Heart left ventricle (tissue), 16 donors: ENCODE measurements at places on chromosomes 16 and 17. TPM values are rescaled to one million over a fixed set of nuclear protein-coding genes. Genes with fewer than 3 reads are reported as not detected.

The PYDC1 gene
- not detected for polyA plus RNA-seq

The MT1H gene
- polyA plus RNA-seq, result not detected

The TNFRSF17 gene
- polyA plus RNA-seq, result not detected

GRCh38 chr17:45577571-45578279 lies 87.2 kb upstream of the PLEKHM1 start:
- peaks cover 5% of the 10 kb centered on the region for H3K4me1 ChIP-seq
- H3K27ac ChIP-seq, result no peak overlapping the region
- H3K4me3 ChIP-seq, result no peak overlapping the region
- DNase-seq, result no peak
- H3K27me3 ChIP-seq, result no peaks in the 10 kb centered on the region

DNA sequence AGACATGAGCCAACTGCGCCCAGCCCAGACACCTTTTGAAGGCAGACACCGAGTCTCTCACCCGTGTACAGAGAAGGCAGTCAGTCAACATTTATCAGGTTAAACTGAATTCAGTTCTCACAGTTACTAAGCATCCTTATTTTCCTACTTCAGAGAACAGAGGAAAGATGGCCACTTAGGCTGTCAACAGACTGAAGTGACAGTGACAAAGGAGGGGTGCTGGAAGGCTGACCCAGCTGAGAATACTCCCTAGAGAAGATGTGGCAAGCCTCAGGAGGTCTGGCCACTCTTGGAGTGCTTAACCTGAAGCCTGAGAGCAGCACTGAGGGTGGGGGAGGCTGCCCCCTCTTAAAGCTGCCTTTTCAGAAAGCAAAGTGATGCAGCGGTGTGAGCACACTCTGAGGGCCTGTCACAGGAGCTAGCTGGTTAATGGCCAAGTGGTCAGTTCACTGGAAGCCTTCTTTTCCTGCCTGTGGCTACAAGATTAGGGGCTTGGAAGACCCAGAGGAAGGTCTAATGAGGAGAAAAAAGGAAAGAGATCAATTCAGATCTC lies 51.0 kb upstream of the SREBF1 start:
- DNase-seq, result no peak
- no peaks in the 10 kb centered on the region for H3K27me3 ChIP-seq
- no peak overlapping the region for H3K4me3 ChIP-seq
- H3K27ac ChIP-seq, result no peak overlapping the region
- H3K36me3 ChIP-seq, result no peaks in the 10 kb centered on the region
- H3K4me1 ChIP-seq, result peaks cover 20% of the 10 kb centered on the region

The FBXL16 gene
- polyA plus RNA-seq, result 0.03 TPM

GRCh38 chr16:30000735-30001631 lies 4.9 kb downstream of the INO80E start:
- H3K27me3 ChIP-seq, result no peaks in the 10 kb centered on the region
- H3K4me1 ChIP-seq, result peaks cover 16% of the 10 kb centered on the region
- peaks cover 18% of the 10 kb centered on the region for H3K36me3 ChIP-seq
- no peak overlapping the region for H3K4me3 ChIP-seq
- no peak overlapping the region for H3K27ac ChIP-seq

DNA sequence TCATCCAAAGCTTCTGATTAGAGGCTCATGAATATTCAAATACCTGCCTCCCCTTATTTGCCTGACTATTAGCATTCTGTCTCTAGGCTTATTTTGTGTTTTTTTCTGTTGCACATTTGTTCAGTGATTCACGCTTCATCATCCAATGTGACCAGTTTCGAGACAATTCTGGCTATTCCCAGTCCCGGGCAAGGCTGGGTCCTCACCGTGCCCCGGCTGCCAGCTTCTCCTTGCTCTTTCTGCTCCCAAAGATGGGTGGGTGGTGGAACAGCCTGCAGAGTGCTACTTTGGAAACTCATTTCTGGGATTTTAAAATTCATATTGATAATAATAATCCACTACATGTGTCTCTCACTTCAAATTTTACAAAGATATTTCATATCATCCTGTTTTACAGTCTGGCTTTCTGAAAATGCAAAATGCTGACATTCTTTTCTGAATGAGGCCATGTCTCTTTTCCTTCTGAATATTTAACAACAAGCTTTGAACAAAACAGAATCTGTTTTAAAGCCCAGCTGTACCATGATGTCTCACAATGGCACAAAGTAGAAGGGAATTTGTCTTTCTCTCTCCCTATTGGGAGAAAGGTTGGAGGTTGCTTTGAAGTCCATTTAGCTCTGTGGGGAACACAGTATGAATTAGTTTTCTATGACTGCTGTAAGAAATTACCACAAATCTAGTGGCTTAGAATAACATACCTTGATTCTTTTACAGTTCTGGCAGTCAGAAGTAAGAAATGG lies 116.9 kb upstream of the CDH13 start:
- no peaks in the 10 kb centered on the region for H3K27me3 ChIP-seq
- DNase-seq, result no peak
- H3K36me3 ChIP-seq, result no peaks in the 10 kb centered on the region
- H3K4me1 ChIP-seq, result no peaks in the 10 kb centered on the region
- no peak overlapping the region for H3K27ac ChIP-seq

DNA sequence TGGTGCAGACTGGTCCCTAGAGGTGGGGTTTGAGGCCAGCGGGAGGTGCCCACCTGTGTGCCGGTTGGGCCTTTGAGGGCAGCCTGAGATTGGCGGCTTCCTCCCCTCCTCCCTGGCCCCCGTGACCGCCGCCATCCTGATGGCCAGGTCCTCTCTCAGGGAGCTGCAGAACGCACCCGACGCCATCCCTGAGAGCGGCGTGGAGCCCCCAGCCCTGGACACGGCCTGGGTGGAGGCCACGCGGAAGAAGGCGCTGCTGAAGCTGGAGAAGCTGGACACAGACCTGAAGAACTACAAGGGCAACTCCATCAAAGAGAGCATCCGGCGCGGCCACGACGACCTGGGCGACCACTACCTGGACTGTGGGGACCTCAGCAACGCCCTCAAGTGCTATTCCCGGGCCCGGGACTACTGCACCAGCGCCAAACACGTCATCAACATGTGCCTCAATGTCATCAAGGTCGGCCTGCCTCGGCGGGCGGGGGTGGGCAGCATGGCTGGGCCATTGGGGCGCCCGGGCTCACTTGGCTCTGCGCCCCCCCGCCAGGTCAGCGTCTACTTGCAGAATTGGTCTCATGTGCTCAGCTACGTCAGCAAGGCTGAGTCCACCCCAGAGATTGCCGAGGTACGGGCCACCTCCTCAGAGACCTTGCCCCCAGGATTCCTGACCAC lies 2.8 kb downstream of the GPS1 start:
- H3K27me3 ChIP-seq, result no peaks in the 10 kb centered on the region
- no peak overlapping the region for H3K27ac ChIP-seq
- DNase-seq, result no peak

GRCh38 chr16:4506450-4506849 lies 30.3 kb downstream of the HMOX2 start:
- no peaks in the 10 kb centered on the region for H3K27me3 ChIP-seq
- no peak overlapping the region for H3K27ac ChIP-seq
- DNase-seq, result peak; percentile 64
- H3K4me3 ChIP-seq, result no peak overlapping the region
- H3K36me3 ChIP-seq, result no peaks in the 10 kb centered on the region

- DNase-seq, result peak; percentile 84
- H3K27me3 ChIP-seq, result no peaks in the 10 kb centered on the region
- H3K4me1 ChIP-seq, result peaks cover 27% of the 10 kb centered on the region
- peak overlapping the region; percentile 96 for H3K27ac ChIP-seq
- H3K4me3 ChIP-seq, result peak overlapping the region; percentile 100
Measured at GRCh38 chr16:75265911-75266701, 14.7 kb upstream of the BCAR1 start.

The PIRT gene
- not detected for polyA plus RNA-seq

GRCh38 chr17:42251115-42251514 lies 25.1 kb downstream of the STAT5B start:
- H3K36me3 ChIP-seq, result no peaks in the 10 kb centered on the region
- H3K4me1 ChIP-seq, result peaks cover 50% of the 10 kb centered on the region
- no peak overlapping the region for H3K4me3 ChIP-seq

DNA sequence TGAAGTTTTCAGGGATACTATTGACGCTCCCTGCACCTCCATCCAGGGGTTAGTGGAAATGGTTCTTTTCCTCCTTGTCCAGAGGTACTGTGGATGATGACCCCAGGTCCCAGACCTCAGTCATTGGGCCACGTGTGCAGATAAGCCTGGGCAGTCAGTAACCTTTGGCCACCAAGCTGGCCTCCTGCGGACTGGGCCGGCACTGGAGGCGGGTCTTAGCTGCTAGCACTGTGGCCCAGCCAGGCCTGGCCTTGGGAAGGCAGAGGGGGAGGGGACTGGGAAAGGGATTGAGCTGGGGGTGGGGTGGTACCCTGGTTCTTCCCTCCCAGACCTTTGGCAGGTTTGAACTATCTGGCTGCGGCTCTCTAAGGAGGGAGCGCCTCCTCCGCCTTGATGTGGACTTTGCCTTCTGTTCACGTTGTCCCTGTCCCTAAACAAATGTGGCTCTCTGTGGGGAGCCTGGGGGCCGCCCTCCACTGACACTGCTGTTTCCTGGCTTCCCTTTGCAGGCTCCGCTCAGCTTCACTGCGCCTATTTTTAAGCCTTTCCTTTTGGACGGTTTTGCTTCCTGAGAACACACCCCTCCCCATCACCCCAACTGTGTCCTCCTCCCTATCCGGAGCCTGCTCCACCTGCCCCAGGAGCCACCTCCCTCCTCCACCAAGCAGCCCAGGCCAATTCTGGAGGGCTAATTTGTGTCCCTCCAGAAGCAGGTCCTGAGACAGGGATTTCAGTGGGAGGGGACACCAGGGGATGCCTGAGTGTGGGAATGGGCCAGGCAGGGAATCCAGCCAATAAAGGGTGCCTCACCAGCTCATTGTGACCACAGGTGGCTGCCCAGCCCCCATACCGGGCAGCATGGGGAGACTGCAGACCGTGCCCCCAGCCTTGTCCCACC lies 251.9 kb downstream of the SEC14L1 start:
- no peak overlapping the region for H3K4me3 ChIP-seq
- DNase-seq, result peak; percentile 62
- H3K4me1 ChIP-seq, result peaks cover 73% of the 10 kb centered on the region
- peak overlapping the region; percentile 73 for H3K27ac ChIP-seq
- no peaks in the 10 kb centered on the region for H3K27me3 ChIP-seq

DNA sequence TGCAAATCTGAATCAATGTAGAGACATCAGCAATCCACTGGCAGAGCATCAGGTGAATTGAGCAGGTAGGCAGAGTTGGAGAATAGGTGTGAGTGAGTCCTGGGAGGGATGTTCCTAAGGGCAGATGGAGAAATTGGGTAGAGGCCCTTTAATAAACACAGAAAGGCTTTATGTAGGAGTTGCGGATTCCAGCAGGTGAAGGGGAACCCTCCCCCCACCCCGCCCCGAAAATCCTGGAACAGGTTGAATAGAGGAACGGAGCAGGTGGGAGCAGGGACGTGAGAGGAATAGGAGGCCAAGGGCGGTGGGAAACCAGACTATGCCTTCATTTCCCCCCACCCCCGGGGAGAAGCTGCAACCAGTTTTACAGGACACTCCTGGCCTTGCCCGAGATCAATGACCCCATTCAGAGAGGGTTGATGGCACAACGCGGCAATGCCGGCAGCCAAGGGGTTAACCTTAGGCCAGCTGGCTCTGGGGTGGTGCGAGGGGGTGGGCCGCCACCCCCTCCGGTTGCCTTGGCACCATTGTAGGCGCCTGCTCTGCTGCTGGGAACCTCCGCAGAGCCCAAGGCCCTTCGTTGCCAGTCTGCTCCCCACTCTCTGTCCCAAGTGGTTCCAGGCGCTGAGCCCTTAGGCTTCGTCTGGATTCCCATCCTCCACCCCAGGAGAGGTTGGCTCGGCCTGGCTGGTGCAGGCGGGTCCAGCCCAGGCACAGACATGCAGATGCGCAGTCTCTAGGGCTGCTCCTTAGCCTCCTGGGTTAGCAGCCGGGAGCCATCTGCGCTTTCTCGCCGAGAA lies 814 bp upstream of the RUNDC3A start:
- H3K36me3 ChIP-seq, result no peaks in the 10 kb centered on the region
- no peak for DNase-seq
- H3K4me3 ChIP-seq, result peak overlapping the region; percentile 56
- H3K27ac ChIP-seq, result no peak overlapping the region
- no peaks in the 10 kb centered on the region for H3K4me1 ChIP-seq

- H3K4me3 ChIP-seq, result no peak overlapping the region
- H3K27ac ChIP-seq, result no peak overlapping the region
- peaks cover 4% of the 10 kb centered on the region for H3K4me1 ChIP-seq
Measured at GRCh38 chr16:66265048-66265415, 101.5 kb upstream of the CDH5 start.

- no peak overlapping the region for H3K4me3 ChIP-seq
- peaks cover 65% of the 10 kb centered on the region for H3K4me1 ChIP-seq
- H3K27ac ChIP-seq, result peak overlapping the region; percentile 48
- H3K27me3 ChIP-seq, result no peaks in the 10 kb centered on the region
- no peak for DNase-seq
- peaks cover 19% of the 10 kb centered on the region for H3K36me3 ChIP-seq
Measured at GRCh38 chr17:17484451-17484899, 7.7 kb downstream of the MED9 start.

GRCh38 chr17:2883544-2884213 lies 87.4 kb downstream of the RAP1GAP2 start:
- H3K27me3 ChIP-seq, result no peaks in the 10 kb centered on the region
- no peak overlapping the region for H3K4me3 ChIP-seq
- H3K27ac ChIP-seq, result peak overlapping the region; percentile 71
- DNase-seq, result no peak
- peaks cover 14% of the 10 kb centered on the region for H3K4me1 ChIP-seq
- no peaks in the 10 kb centered on the region for H3K36me3 ChIP-seq

GRCh38 chr16:77308163-77308561 lies 109.0 kb downstream of the SYCE1L start:
- no peaks in the 10 kb centered on the region for H3K4me1 ChIP-seq
- no peak for DNase-seq
- no peaks in the 10 kb centered on the region for H3K36me3 ChIP-seq
- H3K27me3 ChIP-seq, result no peaks in the 10 kb centered on the region
- no peak overlapping the region for H3K27ac ChIP-seq
- H3K4me3 ChIP-seq, result no peak overlapping the region

DNA sequence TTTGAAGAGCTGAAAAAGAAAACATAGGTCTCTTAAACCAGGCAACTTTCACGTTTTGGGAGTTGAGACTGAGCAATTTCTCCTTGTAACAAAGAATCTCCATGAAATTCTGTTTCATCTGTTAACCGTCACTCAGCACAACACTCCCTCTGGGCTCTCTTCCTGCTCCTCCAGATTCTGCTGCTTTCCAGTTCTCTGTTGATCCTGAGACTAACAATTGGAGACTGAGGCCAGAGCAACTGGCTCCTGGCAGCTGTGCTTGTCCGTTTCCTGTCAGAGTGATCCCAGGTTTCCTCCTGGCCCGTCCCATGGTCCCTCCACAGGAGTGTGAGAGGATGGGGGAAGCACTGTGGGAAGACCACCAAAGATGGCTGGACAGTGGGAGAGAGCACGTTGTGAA lies 32.5 kb downstream of the IST1 start:
- H3K27me3 ChIP-seq, result no peaks in the 10 kb centered on the region
- H3K36me3 ChIP-seq, result peaks cover 70% of the 10 kb centered on the region
- H3K4me3 ChIP-seq, result no peak overlapping the region
- peak overlapping the region; percentile 58 for H3K27ac ChIP-seq

GRCh38 chr16:27174798-27175197 lies 28.5 kb upstream of the KDM8 start:
- no peak overlapping the region for H3K27ac ChIP-seq
- no peak overlapping the region for H3K4me3 ChIP-seq
- no peak for DNase-seq

The SPIRE2 gene
- polyA plus RNA-seq, result 0.55 TPM
